ENCODE measurements at places on chromosomes 3 and 15. TPM values are rescaled to one million over a fixed set of nuclear protein-coding genes. Genes with fewer than 3 reads are reported as not detected.

The NOX5 gene
- total RNA-seq = not detected

The STRA6 gene
- not detected for total RNA-seq

The ECE2 gene
- total RNA-seq = 1.1 TPM

The SRGAP3 gene
- 5.8 TPM for total RNA-seq

The VGLL3 gene
- total RNA-seq = 29.7 TPM

The NISCH gene
- total RNA-seq = 53.5 TPM

The TIGIT gene
- total RNA-seq = 0.33 TPM

The TMC3 gene
- 0.82 TPM for total RNA-seq

The GUCA1C gene
- total RNA-seq = not detected

The ANKDD1A gene
- 7.5 TPM for total RNA-seq

The LTF gene
- total RNA-seq = 0.16 TPM

DNA sequence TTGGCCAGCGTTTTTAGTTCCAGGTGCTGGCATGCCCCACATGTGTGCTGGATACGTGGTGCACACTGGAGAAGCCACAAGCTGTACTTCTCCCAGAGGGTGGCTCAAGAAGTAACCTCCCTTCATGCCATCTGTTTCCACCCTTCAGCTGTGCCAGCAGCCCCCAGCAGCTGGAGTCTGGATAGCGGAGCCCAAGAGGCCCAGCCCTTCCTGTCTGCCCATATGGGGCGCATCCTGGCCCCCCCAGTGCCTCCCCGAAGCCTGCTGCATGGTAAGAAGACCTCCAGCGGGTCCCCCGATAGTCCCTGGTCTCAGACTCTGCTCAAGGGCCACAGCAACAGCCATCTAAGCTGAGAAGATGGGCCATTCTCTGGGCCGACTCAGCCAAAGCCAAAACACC, 5.8 kb upstream of the MANF start:
- no peaks in the 10 kb centered on the region for H3K27me3 ChIP-seq
- H3K4me1 ChIP-seq = peaks cover 10% of the 10 kb centered on the region
- no peak for DNase-seq
- H3K4me3 ChIP-seq = no peak overlapping the region

GRCh38 chr3:42732196-42732828, 29.7 kb upstream of the HHATL start:
- H3K27ac ChIP-seq = no peak overlapping the region
- no peaks in the 10 kb centered on the region for H3K27me3 ChIP-seq
- peaks cover 4% of the 10 kb centered on the region for H3K4me1 ChIP-seq

- H3K36me3 ChIP-seq = peaks cover 18% of the 10 kb centered on the region
- peaks cover 37% of the 10 kb centered on the region for H3K4me1 ChIP-seq
- no peaks in the 10 kb centered on the region for H3K27me3 ChIP-seq
- H3K4me3 ChIP-seq = no peak overlapping the region
- DNase-seq = no peak
Measured at GRCh38 chr3:112560307-112560706, 1.5 kb downstream of the ATG3 start.

GRCh38 chr3:105866656-105867653, 1.9 kb downstream of the CBLB start:
- H3K27me3 ChIP-seq = no peaks in the 10 kb centered on the region
- H3K4me3 ChIP-seq = peak overlapping the region; percentile 97
- DNase-seq = peak; percentile 67
- H3K27ac ChIP-seq = peak overlapping the region; percentile 98
- H3K36me3 ChIP-seq = no peaks in the 10 kb centered on the region
- no peaks in the 10 kb centered on the region for H3K4me1 ChIP-seq

DNA sequence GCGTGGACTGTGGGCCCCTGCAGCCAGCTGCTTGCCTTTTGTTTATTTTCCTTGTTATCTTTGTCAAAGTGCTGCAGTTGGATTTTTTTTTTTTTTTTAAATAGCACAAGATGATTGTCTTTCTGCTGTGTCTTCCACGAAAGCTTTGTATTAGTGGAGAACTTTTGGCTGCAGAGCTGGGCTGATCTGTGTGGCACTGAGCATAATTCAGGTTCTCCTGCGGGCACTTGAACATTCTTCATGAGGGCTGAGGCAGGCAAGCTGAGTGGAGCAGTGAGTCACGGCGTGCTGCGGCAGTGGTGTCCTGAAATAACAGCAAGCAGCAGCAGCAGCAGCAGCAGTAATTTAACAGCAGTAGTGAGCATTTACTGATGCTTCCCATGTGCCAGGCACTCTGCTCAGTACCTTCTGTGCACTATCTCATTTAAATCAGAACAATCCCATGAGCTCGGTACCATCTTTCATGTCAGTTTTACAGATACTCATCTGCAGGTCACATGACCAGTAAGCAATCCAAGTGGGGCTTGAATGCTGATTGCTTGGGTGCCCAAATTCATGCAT, 45.8 kb downstream of the MITF start:
- no peaks in the 10 kb centered on the region for H3K36me3 ChIP-seq
- H3K27ac ChIP-seq = peak overlapping the region; percentile 77
- no peaks in the 10 kb centered on the region for H3K27me3 ChIP-seq
- H3K4me1 ChIP-seq = peaks cover 79% of the 10 kb centered on the region
- peak; percentile 89 for DNase-seq
- no peak overlapping the region for H3K4me3 ChIP-seq

DNA sequence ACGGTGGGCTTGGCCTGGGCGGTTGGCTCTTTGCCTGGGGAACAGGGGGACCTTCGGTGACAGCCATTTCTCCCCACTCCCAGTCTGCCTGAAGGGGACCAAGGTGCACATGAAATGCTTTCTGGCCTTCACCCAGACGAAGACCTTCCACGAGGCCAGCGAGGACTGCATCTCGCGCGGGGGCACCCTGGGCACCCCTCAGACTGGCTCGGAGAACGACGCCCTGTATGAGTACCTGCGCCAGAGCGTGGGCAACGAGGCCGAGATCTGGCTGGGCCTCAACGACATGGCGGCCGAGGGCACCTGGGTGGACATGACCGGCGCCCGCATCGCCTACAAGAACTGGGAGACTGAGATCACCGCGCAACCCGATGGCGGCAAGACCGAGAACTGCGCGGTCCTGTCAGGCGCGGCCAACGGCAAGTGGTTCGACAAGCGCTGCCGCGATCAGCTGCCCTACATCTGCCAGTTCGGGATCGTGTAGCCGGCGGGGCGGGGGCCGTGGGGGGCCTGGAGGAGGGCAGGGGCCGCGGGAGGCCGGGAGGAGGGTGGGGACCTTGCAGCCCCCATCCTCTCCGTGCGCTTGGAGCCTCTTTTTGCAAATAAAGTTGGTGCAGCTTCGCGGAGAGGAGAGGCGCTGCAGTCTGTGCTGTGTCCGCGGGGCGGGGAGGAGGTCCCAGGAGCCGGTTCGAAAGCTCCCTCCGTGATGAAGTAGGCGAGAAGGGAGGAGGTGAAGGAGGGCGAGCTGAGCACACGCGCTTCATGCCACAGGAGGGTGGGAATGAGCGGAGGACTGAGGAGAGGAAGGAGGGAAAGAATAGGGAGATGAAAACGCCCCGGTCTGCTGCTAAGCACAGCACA, 9.6 kb downstream of the CLEC3B start:
- no peaks in the 10 kb centered on the region for H3K4me1 ChIP-seq
- DNase-seq = peak; percentile 79
- H3K27me3 ChIP-seq = no peaks in the 10 kb centered on the region
- no peaks in the 10 kb centered on the region for H3K36me3 ChIP-seq

- no peak overlapping the region for H3K27ac ChIP-seq
- H3K4me3 ChIP-seq = no peak overlapping the region
Measured at GRCh38 chr3:117919621-117920020, 1115.0 kb downstream of the IGSF11 start.

- DNase-seq = no peak
- no peaks in the 10 kb centered on the region for H3K27me3 ChIP-seq
- H3K36me3 ChIP-seq = no peaks in the 10 kb centered on the region
- H3K4me3 ChIP-seq = no peak overlapping the region
- H3K4me1 ChIP-seq = no peaks in the 10 kb centered on the region
- no peak overlapping the region for H3K27ac ChIP-seq
Measured at GRCh38 chr3:23446301-23446700, 243.2 kb downstream of the UBE2E2 start.

- H3K36me3 ChIP-seq = no peaks in the 10 kb centered on the region
- no peak overlapping the region for H3K4me3 ChIP-seq
- no peaks in the 10 kb centered on the region for H3K4me1 ChIP-seq
- no peak overlapping the region for H3K27ac ChIP-seq
- H3K27me3 ChIP-seq = no peaks in the 10 kb centered on the region
- DNase-seq = peak; percentile 88
Measured at GRCh38 chr3:170740726-170741591, 129.0 kb downstream of the RPL22L1 start.

- DNase-seq = no peak
- no peaks in the 10 kb centered on the region for H3K27me3 ChIP-seq
- H3K4me1 ChIP-seq = no peaks in the 10 kb centered on the region
- no peaks in the 10 kb centered on the region for H3K36me3 ChIP-seq
Measured at GRCh38 chr3:161905520-161906132, 409.0 kb downstream of the OTOL1 start.

GRCh38 chr3:37993820-37994638, 3.4 kb downstream of the VILL start:
- H3K27me3 ChIP-seq = no peaks in the 10 kb centered on the region
- peak; percentile 93 for DNase-seq
- peak overlapping the region; percentile 76 for H3K27ac ChIP-seq
- no peaks in the 10 kb centered on the region for H3K36me3 ChIP-seq
- peaks cover 35% of the 10 kb centered on the region for H3K4me1 ChIP-seq

DNA sequence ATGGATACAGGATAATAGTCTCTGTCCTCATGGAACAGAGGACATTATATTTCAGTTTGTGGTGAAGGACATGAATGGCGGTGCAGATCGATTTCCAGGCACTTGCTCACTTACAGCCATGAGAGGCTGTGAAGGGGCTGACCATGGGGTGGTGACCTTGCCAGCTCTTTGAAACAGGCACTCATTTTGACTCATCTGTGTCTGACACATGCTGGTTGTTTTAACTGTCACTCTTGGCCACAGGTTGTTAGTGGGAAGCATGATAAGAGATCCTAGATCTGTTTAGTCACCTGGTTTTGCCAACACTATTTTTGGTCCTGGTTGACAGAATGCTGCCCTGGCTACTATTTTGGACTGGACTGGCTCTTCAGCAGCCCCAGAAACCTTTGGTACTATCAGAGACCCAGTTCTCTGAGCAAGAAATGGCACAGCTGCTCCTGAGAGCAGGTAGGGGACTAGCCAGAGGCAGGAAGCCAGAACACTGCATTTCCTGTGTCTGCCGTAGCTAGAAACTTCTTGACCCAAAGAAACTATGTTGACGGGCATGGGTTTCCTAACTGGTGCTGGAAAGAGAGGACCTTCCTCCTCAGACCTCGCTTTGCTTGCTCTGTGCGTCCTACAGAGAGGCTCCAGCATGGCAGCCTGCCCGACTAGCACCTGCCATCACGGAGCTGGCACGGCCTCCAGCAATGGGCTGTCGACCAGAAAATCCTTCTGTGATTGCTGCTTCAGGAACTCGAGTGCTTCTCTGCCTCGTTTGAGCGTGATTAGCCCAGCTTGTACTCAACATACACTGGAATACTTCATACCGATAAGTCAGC, 6.3 kb downstream of the PXYLP1 start:
- no peak overlapping the region for H3K27ac ChIP-seq
- peaks cover 36% of the 10 kb centered on the region for H3K4me1 ChIP-seq
- H3K4me3 ChIP-seq = no peak overlapping the region
- no peaks in the 10 kb centered on the region for H3K27me3 ChIP-seq
- H3K36me3 ChIP-seq = no peaks in the 10 kb centered on the region

GRCh38 chr3:32224016-32224516, 14.4 kb upstream of the CMTM8 start:
- H3K27me3 ChIP-seq = no peaks in the 10 kb centered on the region
- no peak overlapping the region for H3K4me3 ChIP-seq
- no peak overlapping the region for H3K27ac ChIP-seq
- no peaks in the 10 kb centered on the region for H3K36me3 ChIP-seq
- DNase-seq = no peak

DNA sequence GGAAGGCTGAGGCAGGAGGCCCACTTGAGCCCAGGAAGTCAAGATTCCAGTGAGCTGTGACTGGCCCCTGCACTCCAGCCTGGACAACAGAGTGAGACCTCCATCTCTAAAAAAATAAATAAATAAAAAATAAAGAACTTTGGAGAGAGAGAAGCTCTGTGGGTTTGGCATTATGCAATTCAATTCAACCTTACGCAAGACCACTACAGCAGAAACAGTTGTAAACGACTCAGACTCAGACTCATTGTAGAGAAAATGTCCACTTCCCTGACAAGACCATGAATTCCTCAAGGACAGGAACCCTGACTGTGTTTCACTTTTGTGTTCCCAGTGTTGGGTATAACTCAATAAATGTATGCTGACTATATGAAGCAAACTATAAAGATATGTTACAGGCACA, 90.3 kb upstream of the C3orf80 start:
- H3K4me3 ChIP-seq = no peak overlapping the region
- no peak for DNase-seq
- no peaks in the 10 kb centered on the region for H3K4me1 ChIP-seq

GRCh38 chr3:101848326-101848725, 988 bp upstream of the NFKBIZ start:
- H3K27me3 ChIP-seq = no peaks in the 10 kb centered on the region
- no peak for DNase-seq
- peaks cover 18% of the 10 kb centered on the region for H3K4me1 ChIP-seq
- H3K4me3 ChIP-seq = peak overlapping the region; percentile 69
- peak overlapping the region; percentile 99 for H3K27ac ChIP-seq
- H3K36me3 ChIP-seq = peaks cover 12% of the 10 kb centered on the region

GRCh38 chr3:21754839-21755238, 3.8 kb upstream of the ZNF385D start:
- H3K27me3 ChIP-seq = peaks cover 9% of the 10 kb centered on the region
- H3K4me1 ChIP-seq = peaks cover 14% of the 10 kb centered on the region
- DNase-seq = no peak
- no peak overlapping the region for H3K27ac ChIP-seq
- no peaks in the 10 kb centered on the region for H3K36me3 ChIP-seq
- H3K4me3 ChIP-seq = no peak overlapping the region

- no peak overlapping the region for H3K4me3 ChIP-seq
- H3K27me3 ChIP-seq = no peaks in the 10 kb centered on the region
- H3K27ac ChIP-seq = no peak overlapping the region
Measured at GRCh38 chr3:133168025-133168401, 129.8 kb downstream of the TMEM108 start.

- no peaks in the 10 kb centered on the region for H3K4me1 ChIP-seq
- no peak overlapping the region for H3K4me3 ChIP-seq
- no peaks in the 10 kb centered on the region for H3K27me3 ChIP-seq
Measured at GRCh38 chr15:100190675-100191074, 151.1 kb downstream of the ADAMTS17 start.

- H3K27me3 ChIP-seq = no peaks in the 10 kb centered on the region
- H3K27ac ChIP-seq = no peak overlapping the region
- no peak for DNase-seq
Measured at GRCh38 chr3:56055546-56055945, 412.7 kb downstream of the ERC2 start.

- H3K4me1 ChIP-seq = peaks cover under 1% of the 10 kb centered on the region
- H3K27me3 ChIP-seq = no peaks in the 10 kb centered on the region
- DNase-seq = no peak
- H3K27ac ChIP-seq = no peak overlapping the region
- no peak overlapping the region for H3K4me3 ChIP-seq
Measured at GRCh38 chr3:177751770-177752169, 554.5 kb upstream of the TBL1XR1 start.

DNA sequence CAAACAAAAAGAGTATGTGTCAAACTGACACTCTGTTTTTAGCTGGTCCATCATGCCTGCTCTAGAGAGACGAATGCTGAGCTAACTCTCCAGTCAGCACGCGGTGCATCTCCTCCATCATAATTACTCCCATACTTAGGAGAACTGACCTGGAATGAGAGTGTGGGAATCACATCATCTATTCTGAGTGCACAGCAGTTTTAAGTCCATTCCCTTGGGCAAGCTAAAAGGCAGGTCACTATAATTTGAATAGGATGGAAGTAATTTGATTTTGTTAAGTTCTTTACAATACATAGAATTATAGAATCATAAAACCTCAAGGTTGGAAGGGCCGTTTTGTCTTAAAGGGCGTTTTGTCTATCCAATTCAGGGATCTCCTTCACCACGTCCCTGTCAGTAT, 251.6 kb downstream of the XXYLT1 start:
- H3K36me3 ChIP-seq = no peaks in the 10 kb centered on the region
- no peaks in the 10 kb centered on the region for H3K27me3 ChIP-seq
- no peaks in the 10 kb centered on the region for H3K4me1 ChIP-seq
- H3K27ac ChIP-seq = no peak overlapping the region
- H3K4me3 ChIP-seq = no peak overlapping the region
